ENCODE measurements at places on chromosomes 5 and 9. TPM values are rescaled to one million over a fixed set of nuclear protein-coding genes. Genes with fewer than 3 reads are reported as not detected.

The TAF11L5 gene
- not detected for total RNA-seq

The NUTM2G gene
- total RNA-seq: not detected

The ACSL6 gene
- total RNA-seq: 36.9 TPM

The SLCO4C1 gene
- total RNA-seq: 0.28 TPM

The MARCHF3 gene
- total RNA-seq: 4.2 TPM

The KCNMB1 gene
- not detected for total RNA-seq

The ITGA1 gene
- total RNA-seq: 1.6 TPM

The IRX2 gene
- not detected for total RNA-seq

The TAL2 gene
- total RNA-seq: not detected

The ANKRD31 gene
- total RNA-seq: 0.47 TPM

The IL5 gene
- total RNA-seq: 7.0 TPM
